Iris pigment epithelial cell (primary cell): ENCODE measurements at places on chromosomes 2 and 18.

DNA sequence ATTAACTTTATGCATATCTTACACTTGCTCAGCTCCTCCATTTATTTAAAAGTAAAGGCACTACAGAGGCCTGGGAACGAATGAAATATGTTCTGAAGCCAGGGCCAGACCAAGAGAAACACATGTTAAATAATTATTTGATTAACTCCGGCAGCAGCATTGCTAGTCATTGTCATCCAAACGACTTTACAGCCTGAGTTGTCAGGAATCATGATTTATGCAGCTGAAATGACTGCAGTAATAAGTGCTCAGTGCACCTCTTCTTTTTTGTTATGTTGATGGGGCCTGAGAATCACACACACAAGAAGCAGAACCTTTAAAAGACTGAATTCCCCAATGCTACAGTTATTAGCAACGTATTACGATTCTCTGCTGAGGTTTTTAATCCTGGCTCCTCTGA lies 58.9 kb downstream of the EPHA4 start:
- DNase-seq, result no peak

GRCh38 chr2:104752504-104752903 lies 101.4 kb upstream of the POU3F3 start:
- no peak for DNase-seq

DNA sequence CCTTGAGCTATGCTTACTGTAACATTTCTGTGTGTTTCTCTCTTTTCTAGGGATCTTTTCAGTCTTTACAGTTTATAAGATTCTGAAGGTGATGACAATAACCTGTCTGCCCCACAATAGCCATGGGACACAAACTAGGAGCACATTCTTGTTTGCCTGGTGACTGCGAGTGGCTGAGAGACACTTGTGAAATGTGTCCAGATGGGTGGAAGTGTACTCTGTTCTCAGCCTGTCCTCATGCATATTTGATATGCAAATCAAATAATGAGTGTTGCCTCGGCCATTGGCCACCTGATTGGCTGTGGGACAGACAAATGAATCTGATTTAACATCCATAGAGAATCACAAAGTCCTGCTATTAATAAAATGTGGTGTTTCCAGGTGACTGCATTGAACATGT lies 246.2 kb downstream of the HNMT start:
- no peak for DNase-seq

- DNase-seq, result no peak
Observed at GRCh38 chr18:59952283-59953007, 52.6 kb downstream of the PMAIP1 start.

GRCh38 chr18:68394705-68395104 lies 320.2 kb downstream of the TMX3 start:
- DNase-seq, result peak; percentile 21

DNA sequence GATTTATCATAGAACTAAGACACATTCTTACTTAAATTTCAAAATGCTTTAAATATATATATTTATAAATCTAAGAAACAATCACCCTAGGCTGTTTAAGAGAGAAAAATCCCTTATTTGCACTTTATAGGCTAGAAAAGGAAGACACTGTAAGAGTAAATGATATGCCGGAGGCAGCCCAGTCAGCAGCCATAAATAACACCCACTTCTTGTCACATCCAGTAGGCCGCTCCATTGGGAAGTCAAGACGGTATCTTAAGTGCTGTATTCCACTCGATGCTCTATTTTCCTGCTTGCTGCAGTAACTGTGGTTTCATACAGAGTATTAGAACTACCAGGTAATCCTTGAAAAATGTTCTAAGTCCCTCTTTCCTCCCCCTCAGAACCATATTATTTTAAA lies 57.9 kb downstream of the ABCA12 start:
- no peak for DNase-seq

GRCh38 chr2:97749581-97749980 lies 36.2 kb downstream of the ZAP70 start:
- DNase-seq, result no peak

DNA sequence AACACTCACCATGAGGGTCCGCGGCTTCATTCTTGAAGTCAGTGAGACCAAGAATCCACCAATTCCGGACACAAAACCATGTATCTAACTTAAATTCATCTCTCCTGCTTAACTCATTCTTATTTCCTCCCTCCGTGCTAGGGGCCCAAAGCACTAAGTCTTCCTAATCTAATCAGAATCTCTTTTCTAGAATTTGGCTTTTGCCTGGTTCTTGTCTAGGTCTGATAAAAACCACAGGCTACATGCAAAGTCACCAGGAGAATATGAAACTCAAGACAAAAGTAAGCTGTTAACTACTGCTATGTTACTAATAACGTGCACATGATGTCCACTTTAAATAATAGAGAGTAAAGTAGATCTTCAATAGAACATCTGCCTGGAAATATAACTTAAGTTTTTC lies 69.9 kb downstream of the TRIP12 start:
- no peak for DNase-seq

DNA sequence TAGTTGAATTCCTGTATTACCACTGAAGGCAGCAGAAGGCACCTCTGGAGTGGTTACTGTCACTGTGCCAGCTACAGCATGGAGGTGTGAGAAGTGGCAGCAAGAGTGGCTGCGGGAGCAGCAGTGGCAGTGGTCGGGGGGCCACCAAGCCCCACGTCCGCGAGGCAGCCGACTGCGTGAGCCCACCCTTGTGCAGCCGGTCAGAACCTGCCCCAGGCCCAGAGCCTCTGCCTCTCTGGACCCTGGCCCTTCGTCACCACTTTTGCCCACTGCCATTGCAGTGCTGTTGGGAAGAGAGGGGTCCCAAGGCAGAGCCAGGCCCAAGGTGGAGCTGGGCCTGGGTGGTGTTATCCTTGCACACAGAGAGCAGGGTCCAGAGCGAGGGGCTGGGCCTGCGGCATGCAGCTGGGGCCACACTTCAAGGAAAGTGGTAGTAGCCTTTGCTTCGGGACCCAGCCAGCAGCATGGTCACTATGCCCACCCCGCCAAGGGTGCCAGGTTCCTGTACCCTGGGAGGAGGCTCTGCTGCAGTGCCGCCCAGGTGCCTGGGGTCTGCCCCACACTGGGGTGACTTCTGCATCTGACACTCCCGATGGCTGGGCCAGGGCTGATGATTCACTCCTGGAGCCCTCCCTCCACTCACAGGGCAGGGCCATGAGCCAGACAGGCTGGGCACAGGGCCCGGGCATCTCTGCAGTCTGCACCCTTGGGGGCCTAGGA lies 450.1 kb upstream of the LRATD1 start:
- no peak for DNase-seq

- peak; percentile 38 for DNase-seq
Observed at GRCh38 chr2:180690611-180691010, 289.8 kb upstream of the UBE2E3 start.

DNA sequence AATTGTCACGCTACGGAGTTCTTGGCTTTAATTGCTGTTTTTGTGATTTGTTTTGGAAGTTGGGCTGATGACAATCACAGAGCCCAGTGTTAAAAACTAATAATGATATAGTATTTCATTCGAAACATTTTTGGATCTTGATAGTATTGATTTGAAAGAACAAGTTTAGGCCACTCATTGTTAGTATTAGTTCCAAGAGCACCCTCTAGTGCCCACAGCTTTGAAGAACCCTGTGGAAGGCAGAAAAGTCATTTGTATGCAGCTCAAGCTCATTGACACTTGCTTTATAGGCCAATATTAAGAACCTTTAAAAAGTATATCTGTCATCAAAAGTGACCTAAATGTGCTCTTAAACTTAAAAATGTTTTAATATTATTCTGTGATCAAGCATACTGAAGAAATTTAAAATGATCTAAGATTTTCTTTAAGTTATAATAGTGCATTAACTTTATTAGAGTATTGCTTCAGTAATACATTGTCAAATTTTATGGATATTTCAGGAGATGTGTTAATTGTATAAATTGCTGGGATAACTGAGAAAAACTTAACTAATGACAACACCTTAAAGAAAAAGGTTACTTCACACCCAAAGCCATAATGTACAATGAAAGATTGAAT lies 191.0 kb downstream of the GRB14 start:
- DNase-seq, result peak; percentile 57

DNA sequence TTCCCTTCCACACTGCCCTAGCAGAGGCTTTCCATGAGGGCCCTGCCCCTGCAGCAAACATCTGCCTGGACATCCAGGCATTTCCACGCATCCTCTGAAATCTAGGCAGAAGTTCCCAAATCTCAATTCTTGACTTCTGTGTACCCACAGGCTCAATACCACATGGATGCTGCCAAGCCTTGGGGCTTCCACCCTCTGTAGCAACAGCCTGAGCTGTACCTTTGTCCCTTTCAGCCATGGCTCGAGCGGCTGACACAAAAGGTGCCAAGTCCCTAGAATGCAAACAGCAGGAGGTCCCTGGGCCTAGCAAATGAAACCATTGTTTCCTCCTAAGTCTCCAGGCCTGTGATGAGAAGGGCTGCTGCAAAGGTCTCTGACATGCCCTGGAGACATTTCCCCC lies 744.5 kb upstream of the LINC00305 start:
- no peak for DNase-seq

- no peak for DNase-seq
Observed at GRCh38 chr2:207970147-207970825, 55.0 kb downstream of the PLEKHM3 start.

GRCh38 chr18:77095391-77096371 lies 36.9 kb downstream of the MBP start:
- no peak for DNase-seq

GRCh38 chr18:74139411-74139810 lies 8.2 kb downstream of the FBXO15 start:
- DNase-seq, result no peak

GRCh38 chr2:239454507-239454906 lies 53.7 kb upstream of the HDAC4 start:
- DNase-seq, result no peak

DNA sequence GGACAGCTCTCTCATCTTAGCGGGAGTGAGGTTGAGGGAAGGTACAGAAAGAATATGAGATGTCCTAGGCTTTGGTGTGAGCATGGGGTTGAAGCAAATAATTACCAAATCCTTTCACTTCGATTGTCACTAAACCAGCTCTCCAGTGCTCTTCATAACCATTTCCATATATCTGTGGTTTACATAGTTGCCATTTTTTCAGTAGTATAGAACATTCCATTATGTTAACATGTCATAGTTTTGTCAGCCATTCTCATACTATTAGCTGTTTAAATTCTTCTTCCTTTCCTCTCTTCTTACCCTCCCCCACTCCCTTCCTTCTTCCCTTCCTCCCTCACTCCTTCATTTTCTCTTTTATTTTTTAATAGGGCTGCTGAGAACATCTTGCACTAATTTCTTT lies 205.9 kb downstream of the BABAM2 start:
- DNase-seq, result peak; percentile 58

- no peak for DNase-seq
Observed at GRCh38 chr2:232421189-232421785, 14.6 kb downstream of the ALPG start.

GRCh38 chr2:121123268-121123667 lies 161.7 kb downstream of the TFCP2L1 start:
- DNase-seq, result no peak

GRCh38 chr2:109457366-109457765 lies 156.4 kb downstream of the SEPTIN10 start:
- no peak for DNase-seq

- DNase-seq, result peak; percentile 43
Observed at GRCh38 chr2:88582030-88582429, 45.2 kb downstream of the EIF2AK3 start.

DNA sequence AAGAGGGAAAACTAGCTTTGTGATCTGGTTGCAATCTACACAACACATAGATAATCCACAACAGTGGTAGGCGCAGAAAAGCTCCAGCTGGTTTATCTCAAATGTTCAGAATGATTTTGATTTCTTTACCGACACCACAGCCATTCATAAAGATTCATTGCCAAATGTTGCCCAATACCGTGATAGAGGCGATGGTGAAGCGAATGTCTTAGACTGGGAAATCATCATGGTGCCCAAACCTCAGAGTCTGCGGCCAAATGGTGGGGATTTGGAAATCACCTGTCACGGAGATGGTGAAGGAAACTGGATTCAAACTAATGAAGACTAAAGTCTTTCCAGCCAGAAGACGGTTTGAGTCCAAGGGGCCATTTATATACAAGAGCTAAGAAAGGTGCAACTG lies 48.5 kb upstream of the CCDC150 start:
- no peak for DNase-seq

DNA sequence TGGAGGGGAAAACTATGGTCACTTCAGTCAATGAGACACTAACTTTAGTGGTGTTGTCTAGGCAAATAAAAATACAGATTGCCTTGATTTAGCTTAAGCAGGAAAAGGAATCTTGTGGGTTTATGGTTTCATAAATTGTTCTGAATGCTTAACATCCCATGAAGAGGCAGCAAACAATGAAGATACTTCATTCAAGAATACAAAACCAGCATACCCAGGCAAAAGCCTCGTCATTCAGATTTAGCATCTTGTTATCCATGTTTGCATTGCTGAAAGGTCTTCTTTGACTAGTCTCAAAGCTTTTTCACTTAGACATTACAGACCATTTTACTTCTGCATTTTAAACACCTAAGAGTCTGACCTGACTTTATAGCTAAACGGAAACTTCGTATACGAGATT lies 272.7 kb upstream of the FSHR start:
- DNase-seq, result no peak

- DNase-seq, result no peak
Observed at GRCh38 chr2:166463640-166464039, 30.4 kb downstream of the SCN7A start.

GRCh38 chr2:137193401-137193800 lies 428.1 kb downstream of the THSD7B start:
- no peak for DNase-seq

- peak; percentile 88 for DNase-seq
Observed at GRCh38 chr2:222900354-222900753, 39.5 kb downstream of the ACSL3 start.

- peak; percentile 76 for DNase-seq
Observed at GRCh38 chr18:11121443-11121849, 27.9 kb downstream of the PIEZO2 start.

GRCh38 chr18:25456334-25457010 lies 104.5 kb upstream of the ZNF521 start:
- DNase-seq, result no peak

DNA sequence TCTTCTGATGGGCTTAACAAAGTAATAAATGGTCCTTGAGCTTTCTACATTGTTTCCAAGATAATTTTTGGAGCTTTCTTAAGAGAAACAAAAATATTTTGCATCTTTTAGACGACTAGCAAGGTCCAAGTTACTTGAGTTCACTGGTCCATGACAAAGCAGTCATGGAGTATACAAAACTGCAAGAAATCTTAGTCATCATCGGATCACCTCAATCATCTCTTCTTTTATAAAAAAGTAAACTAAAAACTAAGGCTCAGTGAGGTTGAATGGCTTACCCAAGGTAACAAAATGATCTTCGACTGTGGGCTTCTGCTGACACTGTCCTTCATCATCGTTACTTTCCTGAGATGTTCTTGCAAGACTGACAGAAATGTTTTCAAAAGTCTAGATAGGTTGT lies 11.9 kb downstream of the FIGN start:
- no peak for DNase-seq

DNA sequence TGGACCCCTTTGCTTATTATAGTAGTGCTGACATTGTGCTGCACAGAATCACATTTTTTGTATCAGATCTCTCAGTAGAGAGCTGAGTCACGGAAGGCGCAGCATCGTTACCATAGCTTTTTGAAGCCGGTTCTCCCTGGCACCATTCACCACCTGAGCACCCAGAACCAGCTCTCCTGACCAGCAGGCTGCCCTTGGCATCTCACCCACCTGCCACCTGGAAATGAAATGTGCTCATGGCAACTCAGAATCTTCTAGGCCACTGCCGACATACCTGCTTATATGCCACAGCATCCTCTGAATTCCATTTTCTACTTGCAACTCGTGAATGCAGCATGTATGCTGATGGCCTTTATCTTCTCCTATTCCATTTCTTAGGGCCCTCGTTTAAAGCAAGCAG lies 62.7 kb downstream of the COA5 start:
- no peak for DNase-seq
